NCI-H2171 (cell line): ENCODE measurements at places on chromosomes 4 and X.

GRCh38 chrX:147376601-147377422 lies 534.9 kb upstream of the FMR1 start:
- DNase-seq, result peak; percentile 0

GRCh38 chrX:1224954-1225353 lies 12.5 kb upstream of the CRLF2 start:
- DNase-seq, result no peak

DNA sequence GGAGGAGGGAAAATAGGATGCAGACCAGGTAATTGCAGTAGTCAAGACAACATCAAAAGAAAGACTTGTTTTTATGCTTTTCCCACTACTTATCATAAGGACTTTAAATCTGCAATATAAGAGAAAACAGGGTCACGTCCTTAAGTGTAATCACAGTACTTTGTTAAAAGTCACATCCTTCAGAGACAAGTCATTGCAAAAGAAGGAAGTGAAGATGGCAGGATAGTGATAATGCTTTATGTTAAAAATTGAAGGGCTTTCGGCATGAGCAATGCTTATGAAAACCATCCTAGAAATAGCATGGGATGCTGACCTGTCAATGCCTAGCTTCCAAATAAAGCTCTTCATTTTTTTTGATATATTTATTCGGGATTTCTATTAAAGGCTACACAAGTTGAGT lies 110.2 kb upstream of the TENM3 start:
- no peak for DNase-seq

- DNase-seq, result no peak
Observed at GRCh38 chr4:186920483-186920882, 196.8 kb upstream of the FAT1 start.

DNA sequence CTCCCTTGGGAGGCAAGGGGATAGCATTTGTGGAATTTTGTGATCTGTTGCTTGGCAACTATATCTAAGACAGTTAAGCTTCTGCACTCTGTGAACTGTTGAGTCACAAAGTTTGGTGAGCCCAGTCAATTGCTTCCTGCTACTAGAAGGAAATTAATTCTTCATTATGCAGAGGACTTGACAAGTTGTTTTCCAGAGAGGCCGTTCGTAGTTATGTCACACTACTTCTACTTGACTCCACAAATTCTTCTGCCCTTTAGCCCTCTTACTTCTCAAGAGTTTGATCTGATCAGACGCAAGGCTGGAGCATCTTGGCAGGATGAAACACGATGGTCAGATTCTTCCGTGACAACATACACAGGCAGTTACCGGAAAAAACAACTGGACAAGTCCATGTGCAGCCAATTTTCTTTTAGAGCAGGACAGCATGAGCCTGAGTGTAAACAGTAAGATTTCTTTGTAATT lies at the start of gene C4orf51:
Gene C4orf51, plus strand, starts transcription at position 156 of the 465 bp plus-strand sequence. Its CDS starts 58 bp downstream, at position 214.
- no peak for DNase-seq

DNA sequence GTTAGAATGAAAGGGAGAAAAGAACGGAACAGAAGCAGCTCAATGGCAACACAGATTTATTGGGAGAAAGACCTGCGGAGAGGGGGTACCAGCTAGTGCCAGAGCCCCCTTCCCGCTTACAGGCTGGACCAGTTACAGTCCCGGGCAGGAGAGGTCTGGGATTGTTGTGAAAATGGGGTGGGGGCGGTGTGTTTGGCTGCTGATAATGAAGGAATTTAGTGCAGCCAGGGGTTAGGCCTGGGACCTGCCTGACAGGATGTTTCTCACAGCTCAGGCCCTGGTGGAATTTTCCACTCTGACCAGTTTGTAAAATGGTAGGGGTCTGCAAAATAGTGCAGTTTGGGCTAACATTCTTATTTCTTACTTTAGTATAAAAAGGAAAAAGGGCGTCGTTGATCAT lies 75.4 kb upstream of the SPIN4 start:
- DNase-seq, result no peak

- no peak for DNase-seq
Observed at GRCh38 chr4:24141836-24142235, 252.0 kb upstream of the PPARGC1A start.

GRCh38 chr4:147498031-147498660 lies 17.2 kb downstream of the EDNRA start:
- no peak for DNase-seq

GRCh38 chrX:85109235-85109634 lies 105.6 kb downstream of the APOOL start:
- DNase-seq, result no peak

DNA sequence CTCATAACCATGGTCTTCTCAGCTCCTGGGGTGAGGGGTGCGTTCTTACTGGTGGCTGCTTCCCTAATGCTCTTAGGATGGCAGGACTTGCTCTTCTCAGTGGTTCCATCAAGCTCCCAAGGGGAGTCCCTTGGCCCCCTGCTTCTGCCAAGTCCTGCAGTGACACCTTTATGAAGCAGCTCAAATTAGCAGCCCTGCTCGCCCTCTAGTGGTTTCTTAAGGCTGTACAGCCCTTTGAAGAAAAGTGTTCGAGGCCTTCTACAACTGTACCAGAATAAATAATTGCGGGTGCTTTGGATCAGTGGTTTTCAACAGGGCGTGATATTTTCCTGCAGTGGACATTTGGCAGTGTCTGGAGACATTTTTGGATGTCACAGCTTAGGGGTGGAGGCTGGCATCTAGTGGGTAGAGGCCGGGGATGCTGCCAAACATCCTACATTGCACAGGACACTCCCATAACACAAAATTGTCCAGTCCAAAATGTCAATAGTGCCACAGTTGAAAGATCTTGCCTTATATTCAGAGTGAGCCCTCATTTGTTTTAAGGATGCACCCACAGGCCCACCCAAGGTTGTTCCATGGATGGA lies 204.7 kb upstream of the S100G start:
- peak; percentile 2 for DNase-seq

DNA sequence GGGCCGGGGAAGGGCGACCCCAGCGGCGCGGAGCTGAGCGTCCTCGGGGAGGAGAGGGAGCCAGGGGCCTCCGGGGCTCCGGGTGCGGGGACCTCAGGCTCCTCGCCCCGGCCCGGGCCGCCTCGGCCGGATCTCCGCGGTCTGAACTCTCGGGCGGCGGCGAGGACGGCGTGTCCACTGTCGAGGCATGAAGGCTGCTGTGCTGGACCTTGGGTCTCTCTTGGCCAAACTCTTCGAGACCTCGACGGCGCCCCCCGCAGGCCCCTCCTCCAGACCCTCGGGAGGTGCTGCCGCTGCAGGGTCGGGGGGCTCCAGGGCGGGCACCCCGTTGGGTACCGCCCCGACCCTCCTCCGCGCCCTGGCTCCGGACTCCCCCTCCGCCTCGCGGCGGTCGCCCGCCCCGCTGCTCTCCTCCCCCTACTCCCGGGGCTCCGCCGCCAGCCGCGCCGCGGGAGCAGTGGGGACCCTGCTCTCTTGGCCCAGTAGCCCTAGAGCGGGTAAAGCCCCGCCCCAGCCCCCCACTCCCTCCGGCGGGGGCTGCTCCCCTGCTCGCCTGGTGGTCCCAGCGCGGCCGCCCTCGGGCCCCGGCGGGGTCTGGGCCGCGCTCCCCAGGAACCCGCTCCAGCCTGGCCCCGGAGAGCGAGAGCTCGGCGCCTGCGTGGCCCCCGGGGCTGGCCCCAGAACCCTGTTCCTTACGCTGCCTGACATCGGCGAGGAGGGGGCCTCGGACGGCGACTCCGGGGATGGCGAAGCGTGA lies 564 bp downstream of the FAM149A start:
- no peak for DNase-seq
